Motor neuron (in vitro differentiated cells): ENCODE measurements at places on chromosomes 7 and 10. TPM values are rescaled to one million over a fixed set of nuclear protein-coding genes. Genes with fewer than 3 reads are reported as not detected.

GRCh38 chr7:131075406-131075805, 252.3 kb upstream of the MKLN1 start:
- no peak for ATAC-seq

Gene GTF2IRD1
- 24.7 and 32.3 TPM in 2 replicates for total RNA-seq

DNA sequence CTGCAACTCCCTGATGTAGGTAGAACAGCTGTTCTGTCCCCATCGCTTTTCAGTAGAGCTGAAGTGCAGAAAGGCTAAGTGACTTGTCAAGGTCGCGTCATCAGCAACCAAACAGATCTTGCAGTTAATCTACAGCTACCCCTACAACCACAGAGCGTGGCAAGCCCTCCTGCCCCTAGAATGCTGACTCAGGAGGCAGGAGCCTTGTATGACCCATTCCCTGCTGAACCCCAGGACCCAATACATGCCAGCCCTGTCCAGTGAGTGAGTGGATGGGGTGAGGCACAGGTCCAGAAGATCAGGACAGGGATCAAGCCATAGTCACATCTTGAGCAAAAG, 26.6 kb upstream of the GJD4 start:
- no peak for ATAC-seq

- ATAC-seq, result no peak
Observed at GRCh38 chr7:66339141-66339540, 134.0 kb downstream of the TPST1 start.

DNA sequence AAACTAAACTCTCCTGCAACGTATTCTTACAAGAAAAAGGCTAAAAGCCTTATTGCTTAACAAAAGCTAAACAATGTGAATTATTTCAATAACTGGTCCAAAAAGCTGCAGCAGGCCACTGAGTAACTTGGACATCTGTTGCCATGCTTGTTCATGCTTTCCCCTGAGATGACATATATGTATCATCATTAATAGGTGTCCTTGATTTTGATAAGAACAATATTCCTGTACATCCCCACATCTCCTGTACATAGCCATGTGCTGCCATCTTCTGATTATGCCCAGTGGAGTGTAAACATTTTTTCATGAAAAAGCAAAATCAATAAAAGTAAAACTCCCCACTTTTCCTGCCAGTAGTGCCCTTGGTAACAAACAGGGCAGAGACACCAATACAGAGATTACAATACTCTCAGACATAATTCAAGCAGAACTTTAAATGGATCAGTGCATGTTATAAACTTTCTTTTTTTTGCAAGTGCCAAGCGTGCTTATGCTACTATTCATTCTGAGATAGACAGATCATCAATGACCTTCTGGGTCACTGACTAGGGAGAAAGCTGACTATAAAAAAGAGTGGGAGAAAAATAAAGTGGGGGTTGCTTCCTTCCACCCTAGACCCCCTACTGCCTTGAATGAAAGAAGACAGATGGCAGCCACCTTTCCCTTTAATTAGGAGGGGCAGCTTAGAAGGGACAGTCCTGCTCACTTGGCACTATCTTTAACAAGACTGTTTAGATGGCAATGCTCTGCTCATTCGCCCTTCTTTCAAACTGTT, 205.5 kb upstream of the KLF14 start:
- no peak for ATAC-seq

- ATAC-seq, result peak; percentile 45
Observed at GRCh38 chr10:48363617-48364355, 57.3 kb downstream of the MAPK8 start.

Gene GNG11
- total RNA-seq, result 0.76 and 0.94 TPM in 2 replicates

DNA sequence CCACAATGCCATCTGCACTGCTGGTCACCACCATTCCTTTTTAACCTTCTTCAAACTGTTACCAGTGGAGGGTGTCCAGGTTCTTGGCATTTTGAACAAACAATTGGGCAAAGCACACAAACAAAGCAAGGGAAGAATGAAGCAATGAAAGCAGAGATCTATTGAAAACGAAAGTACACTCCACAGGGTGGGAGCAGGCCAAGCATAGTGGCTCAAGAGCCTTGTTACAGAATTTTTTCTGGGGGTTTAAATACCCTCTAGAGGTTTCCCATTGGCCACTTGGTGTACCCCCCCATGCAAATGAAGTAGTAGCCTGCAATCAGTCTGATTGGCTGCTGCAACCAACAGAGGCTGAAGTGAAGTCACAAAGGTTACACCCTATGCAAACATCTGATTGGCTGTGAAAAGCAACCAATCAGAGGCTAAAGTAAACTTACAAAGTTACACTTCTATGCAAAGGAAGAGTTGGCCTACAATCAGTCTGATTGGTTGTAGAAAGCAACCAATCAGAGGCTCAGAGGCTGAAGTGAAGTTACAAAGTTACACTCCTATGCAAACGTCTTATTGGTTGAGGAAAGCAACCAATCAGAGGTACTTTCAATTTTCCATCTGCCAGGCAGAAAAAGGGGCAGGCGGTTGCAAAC, 103.2 kb upstream of the WAC start:
- ATAC-seq, result peak; percentile 22

Gene TMEM130
- 0.20 and 0.22 TPM in 2 replicates for total RNA-seq

Gene ASZ1
- total RNA-seq, result not detected in 2 replicates

DNA sequence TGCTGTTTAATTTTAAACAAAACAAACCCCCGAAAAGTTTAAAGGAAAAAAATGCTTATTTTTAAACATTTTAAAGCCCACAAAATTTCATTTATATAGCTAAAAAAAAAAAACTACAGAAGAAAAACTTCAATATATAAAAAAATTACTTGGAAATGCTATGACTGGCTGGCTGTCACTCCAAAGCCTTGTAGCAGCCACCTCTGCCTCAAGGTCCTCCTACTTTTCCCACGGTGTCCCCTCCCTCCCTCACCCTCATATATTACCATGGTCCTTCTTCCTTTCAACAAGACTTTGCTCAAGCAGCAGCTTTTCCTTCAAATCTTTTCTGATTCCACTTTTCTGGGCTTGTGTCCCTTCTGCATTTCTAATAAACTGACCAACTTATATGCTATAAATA, 122.0 kb downstream of the TPK1 start:
- ATAC-seq, result no peak

- no peak for ATAC-seq
Observed at GRCh38 chr10:114719311-114719710, 61.2 kb upstream of the ABLIM1 start.

DNA sequence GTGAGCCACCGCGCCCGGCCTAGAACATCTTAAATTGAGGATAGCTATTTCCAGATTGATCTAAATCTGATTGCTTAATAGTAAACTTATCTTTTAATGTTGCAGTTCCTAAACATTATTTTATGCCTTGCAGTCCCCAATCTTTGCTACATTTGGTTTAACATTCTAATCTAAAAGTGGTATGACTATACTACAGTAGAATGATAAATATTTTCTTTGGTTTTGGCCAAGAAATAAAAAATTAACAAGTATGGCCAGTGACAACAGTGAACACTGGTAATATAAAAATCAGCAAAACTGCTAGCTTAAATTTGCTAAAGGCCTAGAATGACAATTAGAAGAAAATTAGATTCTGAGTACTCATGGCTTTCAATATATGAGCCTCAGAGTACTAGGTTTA, 73.5 kb downstream of the CDK6 start:
- no peak for ATAC-seq

GRCh38 chr7:68125168-68125567, 1128.5 kb downstream of the TYW1 start:
- no peak for ATAC-seq

Gene TAS2R5
- 1.6 and 3.3 TPM in 2 replicates for total RNA-seq

DNA sequence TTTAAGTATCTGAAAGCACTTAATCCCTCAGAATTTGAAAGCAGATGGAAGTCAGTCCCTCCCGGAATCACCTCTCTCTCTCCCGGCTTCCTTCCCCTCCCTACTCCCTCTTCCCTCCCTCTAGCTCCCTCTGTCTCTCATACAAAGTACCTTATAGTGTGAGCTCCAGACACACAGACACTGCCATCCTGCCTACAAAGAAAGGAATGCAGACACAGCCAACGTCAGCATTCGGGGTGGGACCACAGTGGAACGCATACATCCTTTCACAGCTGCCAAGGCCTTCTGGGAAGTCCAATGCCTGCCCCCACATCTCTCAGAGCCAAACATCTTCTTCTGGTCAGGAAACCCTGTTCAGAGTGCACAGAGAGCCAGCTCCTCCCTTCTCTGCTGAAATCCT, 9.3 kb downstream of the NOD1 start:
- peak; percentile 60 for ATAC-seq

DNA sequence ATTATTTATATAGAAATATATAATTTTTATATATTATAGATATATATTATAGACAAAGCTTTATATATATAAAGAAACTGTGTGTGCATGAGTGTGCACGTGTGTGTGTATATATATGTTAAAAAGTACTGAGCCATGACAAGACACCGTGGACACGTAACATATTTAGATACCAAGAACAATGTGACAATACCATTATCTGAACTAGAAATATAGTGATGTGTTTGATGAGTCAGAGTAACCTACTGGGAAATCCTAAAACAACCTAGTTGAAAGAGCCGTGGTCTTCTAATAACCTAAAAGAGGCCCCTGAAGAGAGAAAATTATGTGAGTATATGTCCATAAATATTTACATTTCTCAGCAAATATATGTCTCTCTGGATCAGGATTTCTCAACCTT, 50.7 kb upstream of the ITGB8 start:
- no peak for ATAC-seq

Gene KNDC1
- total RNA-seq, result 0.40 and 0.93 TPM in 2 replicates

Gene LIPN
- total RNA-seq, result not detected in 2 replicates

Gene AKR1C2
- total RNA-seq, result 1.9 and 2.5 TPM in 2 replicates

Gene OR2A5
- 0.09 and 0.21 TPM in 2 replicates for total RNA-seq

Gene POMZP3
- total RNA-seq, result 15.1 and 15.3 TPM in 2 replicates

GRCh38 chr7:32034052-32034451, 36.2 kb downstream of the PDE1C start:
- no peak for ATAC-seq

DNA sequence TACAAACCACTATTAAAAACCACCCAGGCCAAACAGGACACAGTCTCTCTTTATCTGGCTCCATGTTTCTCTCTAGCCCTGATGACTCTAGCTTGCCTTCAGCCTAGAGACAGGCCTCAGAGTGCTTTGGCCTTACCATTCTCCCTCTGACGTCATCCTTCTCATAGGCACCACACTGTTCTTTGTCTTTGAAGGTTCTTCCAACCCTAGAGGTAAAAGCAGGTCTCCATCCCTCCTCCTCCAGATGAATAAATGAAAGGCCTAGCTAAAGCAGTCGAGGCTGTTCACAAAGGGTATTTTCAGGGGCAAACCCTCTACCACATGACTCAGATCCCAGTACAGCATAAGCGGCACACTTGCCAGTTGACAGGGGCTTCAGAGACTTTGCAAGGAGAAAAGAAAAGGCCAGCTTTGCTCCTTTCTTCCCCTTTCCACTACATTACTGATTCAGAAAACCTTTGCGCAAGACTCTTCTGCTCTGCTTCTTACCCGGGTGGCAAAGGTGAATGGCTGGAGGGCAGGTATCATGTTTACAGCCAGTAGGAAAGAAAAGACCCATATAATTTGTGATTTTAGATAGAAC, 14.8 kb downstream of the NFE2L3 start:
- ATAC-seq, result no peak

- no peak for ATAC-seq
Observed at GRCh38 chr10:124645467-124646095, 98.6 kb downstream of the FAM53B start.

Gene TDRD1
- total RNA-seq, result 0.14 and 0.15 TPM in 2 replicates

Gene POP7
- 37.5 and 38.6 TPM in 2 replicates for total RNA-seq

Gene WIPF3
- 4.7 and 5.4 TPM in 2 replicates for total RNA-seq

GRCh38 chr10:31187607-31188210, 131.3 kb upstream of the ZEB1 start:
- no peak for ATAC-seq

DNA sequence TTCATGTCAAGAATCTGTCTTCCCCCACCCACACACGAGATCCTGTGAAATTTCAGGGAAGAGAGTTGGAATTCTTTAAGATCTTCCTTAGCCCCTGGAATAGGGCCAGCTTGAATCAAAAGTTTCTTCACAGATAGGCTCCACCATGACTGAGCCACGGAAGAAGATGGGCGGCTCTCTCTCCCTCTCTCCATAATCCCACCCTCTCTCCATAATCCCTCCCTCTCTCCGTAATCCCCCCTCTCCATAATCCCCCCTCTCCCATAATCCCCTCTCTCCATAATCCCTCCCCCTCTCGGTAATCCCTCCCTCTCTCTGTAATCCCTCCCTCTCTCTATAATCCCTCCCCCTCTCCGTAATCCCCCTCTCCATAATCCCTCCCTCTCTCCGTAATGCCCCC, 20.4 kb downstream of the SHH start:
- no peak for ATAC-seq

Gene LBX1
- total RNA-seq, result 0.52 and 0.60 TPM in 2 replicates

DNA sequence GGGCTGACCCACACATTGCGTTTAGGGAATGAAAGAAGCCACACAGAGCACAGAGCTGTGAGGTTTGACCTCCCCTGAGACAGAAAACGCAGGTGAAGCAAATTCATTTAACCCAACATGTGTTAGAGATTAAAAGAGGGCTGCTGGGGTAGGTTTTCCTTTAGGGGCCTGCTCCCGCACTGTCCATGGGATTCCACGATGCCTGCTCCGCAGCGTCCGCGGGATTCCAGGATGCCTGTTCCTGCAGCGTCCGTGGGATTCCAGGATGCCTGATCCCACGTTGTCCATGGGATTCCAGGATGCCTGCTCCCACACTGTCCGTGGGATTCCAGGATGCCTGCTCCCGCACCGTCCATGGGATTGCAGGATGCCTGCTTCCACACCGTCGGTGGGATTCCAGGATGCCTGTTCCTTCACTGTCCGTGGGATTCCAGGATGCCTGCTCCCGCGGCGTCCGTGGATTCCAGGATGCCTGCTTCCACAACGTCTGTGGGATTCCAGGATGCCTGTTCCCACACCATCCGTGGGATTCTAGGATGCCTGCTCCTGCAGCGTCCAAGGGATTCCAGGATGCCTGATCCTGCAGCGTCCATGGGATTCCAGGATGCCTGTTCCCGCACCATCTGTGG, 78.7 kb downstream of the VIPR2 start:
- ATAC-seq, result no peak

- ATAC-seq, result no peak
Observed at GRCh38 chr7:28280516-28280915, 99.9 kb upstream of the JAZF1 start.

Gene PRKAR2B
- total RNA-seq, result 20.4 and 35.0 TPM in 2 replicates

Gene FKBP6
- 0.06 TPM in 1 of 2 replicates, not detected in the other for total RNA-seq

DNA sequence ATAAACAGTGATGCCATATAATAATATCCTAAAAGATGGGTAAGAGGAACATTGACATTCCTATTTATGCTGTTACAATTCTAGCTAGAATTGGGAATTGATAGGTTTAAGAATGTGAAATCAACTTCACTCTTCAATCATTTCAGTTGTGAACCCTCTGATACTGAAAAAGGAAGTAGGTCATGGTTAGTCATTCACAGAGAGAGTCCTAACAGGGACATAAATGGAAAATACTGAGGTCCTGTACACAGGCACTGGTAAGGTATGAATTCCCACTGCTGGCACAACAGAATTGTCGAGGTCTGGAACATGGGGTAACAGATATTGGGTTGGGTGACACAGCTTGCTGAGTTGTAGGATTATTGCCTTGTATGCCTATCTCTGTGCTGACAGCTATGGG, 289.4 kb upstream of the LRRN3 start:
- ATAC-seq, result no peak

Gene PIP
- not detected in 2 replicates for total RNA-seq

GRCh38 chr7:1290679-1291356, 58.1 kb downstream of the UNCX start:
- ATAC-seq, result peak; percentile 49
